ENCODE measurements at places on chromosomes 7 and 10.

- DNase-seq, result no peak
Measured at GRCh38 chr7:159057647-159058046, 87.0 kb downstream of the VIPR2 start.

GRCh38 chr10:47183704-47184041 is 116.3 kb upstream of the GDF10 start:
- DNase-seq, result no peak

DNA sequence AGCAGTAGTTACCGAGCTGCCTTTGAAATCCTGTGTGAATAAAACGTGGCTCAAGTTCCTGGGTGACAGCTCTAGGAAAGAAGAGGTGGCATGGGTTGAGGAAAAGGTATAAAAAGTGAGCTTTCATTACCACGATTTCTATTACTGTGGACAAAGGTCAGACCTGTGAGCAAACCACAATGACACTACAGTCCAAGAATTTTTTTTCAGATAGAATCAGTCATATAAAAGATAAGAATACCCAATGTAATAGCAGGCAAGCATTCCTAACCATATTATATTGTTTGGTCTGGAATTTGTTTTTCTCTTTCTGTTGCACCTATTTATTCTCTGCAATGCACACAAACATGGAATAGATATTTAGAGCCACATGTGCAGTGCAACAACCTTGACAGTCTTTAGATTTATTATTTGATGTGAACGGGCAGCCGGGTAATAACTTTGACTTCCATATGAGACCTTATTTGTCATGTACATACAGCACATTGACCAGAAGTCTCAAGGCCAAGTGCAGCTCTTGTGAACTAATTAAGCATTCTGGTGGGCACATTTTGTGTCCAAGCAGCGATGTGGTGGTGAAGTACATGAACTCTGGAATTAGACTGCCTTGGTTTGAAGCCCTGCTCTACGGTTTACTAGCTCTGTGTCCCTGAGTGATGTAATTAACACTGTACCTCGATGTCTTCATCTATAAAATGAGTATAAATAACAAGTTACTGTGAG is 156.8 kb downstream of the NRCAM start:
- DNase-seq, result no peak

GRCh38 chr7:137366995-137367394 is 23.5 kb upstream of the PTN start:
- no peak for DNase-seq

DNA sequence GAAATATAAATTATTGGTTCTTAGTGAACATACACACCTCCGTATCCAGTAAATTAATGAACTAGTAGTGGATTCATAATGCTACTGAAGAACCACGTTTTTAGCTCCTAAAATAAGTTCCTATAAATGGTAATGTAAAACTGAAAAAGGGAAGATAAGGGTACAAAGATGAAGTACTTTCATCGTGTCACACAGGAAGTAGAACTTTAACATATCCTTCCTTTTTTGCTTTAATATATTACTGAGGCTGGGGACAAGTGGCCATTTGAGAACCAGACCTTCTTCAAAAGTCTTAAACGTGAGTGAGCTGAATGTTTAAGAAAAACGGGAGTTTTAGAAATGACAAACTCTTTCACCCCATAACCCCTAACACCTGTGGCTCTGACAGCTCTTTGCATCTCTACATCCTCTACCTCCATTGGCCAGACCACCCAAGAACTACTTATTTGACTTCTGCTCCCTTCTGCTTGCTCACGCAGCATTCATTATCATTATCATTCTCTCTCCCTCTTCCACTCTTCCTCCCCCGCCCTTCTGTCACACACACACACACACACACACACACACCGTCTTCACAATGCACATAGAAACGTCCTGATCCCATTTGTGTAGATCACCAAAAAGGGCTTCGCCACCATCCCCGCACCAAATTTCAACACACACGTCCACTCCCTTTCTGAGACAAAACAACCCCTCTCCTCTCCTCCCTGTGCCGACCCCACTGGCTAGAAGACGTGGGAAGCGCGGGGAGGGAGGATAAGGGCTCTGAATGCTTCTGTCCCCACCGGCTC is 677 bp downstream of the SKAP2 start:
- DNase-seq, result no peak

DNA sequence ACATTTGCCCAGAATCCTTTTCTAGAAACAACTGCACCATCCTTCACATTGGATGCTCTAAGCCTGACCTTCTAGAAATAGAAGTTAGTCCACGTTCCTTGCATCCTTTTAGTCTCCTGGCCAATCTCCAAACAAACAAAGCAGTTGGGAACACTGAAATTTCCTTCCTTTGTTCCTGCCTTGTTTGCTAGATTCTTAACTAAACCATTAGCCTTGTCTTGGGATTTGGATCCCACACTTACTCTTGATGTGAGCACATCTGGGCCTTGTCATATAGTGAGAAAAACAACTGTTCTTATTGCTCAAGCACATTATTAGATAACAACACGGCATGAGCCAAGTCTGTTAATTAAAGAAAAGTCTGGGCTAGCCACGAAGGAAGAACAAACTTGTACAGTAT is 319.3 kb upstream of the GHITM start:
- DNase-seq, result no peak

DNA sequence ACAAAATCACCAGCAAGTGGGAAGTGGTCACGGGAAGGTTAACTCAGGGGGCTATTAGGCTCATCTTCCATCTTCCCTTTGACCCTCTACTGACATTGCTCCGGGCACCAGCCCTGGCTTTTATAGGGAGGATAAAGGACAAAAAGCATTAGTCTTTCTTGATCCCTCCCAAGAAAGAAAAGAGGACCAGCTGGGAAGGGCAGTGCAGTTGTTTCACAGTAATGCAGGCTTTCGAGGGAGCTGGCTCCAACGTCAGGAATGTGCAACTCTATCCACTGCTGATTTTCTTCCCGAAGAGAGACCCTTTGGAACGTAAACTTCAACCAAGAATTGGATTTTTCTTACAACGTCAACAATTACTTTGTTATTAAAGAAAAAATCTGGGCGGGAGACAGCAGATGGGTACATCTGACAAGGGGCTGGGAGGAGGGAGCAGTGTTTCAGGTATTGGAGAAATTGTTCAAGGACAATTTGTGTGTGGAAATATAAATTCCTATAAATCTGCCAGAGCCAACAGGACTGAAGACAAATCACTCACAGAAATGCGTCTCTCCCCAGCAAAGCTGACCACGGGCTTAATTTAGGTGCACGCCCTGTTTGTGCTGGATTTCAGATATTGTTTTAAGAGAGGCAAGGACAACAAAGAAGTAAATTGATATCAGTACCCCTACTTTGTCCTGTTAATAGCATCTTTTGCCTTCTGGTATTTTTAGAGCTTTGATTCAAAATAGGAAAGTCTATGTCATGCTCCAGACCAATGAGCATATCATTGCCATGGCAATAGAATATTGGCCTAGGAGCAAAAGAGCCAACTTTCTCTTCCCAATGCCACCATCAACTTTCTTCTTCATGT is 23.4 kb upstream of the ARID5B start:
- no peak for DNase-seq

GRCh38 chr7:42763137-42763551 is 148.7 kb downstream of the C7orf25 start:
- no peak for DNase-seq

DNA sequence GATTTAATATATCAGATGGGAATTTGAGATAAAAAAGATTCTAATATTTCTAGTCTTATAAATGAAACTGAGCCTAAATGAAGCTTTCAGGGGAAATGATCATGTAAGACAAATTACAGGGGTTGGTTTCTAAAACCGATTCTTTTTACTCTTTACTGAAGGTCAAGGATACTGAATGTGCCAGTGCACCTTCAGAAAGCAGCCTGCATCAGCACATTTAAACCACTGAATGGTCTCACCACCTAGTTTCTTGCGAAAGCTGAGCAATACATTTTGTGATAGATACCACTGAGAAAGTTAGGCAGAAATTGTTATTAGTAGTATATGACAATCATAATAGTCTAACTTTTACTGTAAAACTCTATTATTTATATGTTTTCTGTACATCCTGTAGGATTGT is 180.7 kb downstream of the PCDH15 start:
- no peak for DNase-seq

DNA sequence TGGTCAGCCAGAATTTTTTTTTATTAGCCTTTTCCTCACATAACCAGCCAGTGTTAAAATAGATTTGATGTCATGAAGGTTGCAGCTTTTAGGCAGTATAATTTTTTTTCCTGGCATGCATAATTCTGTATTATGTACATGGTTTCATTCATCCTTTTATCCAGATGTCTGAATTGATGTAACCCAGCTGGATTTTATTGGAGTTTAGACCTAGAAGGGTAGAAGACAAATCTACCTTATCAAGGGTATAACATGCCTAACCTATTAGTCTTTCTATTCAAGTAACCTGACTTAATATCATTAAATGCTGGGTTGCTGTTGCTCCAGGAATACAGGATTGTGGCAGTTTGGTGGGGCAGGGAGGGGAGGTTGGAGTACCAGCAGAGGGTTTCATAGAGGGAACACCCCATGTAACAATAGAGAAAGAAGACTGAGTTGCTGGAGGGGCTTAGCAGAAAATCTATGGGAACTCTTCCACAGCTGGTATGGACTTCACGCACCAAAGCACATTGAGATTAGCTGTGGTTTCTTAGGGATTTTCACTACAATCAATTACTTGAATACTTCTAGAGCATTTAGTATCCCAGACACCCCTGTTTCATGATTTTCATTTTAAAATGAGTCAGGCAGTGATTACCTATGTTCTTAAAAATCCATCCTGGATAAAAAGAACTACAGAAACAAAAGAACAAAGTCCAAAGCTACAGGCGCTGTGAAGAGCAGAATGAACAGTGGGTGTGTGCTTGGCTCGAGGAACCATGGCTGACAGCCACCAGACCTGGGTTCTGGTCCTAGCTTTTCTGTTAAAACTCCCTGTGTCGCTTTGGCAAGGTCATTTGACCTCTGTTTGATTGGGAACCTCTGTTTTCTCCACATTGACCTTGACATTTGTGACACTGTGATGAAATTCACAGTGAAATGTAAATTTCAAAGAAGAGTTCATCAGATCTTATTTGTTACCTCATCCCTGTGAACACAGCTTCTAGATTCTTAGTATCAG is 93.5 kb downstream of the CREM start:
- peak; percentile 33 for DNase-seq

- no peak for DNase-seq
Measured at GRCh38 chr10:26733750-26734568, 36.5 kb downstream of the PDSS1 start.

- no peak for DNase-seq
Measured at GRCh38 chr10:47336387-47337134, 11.6 kb upstream of the RBP3 start.

DNA sequence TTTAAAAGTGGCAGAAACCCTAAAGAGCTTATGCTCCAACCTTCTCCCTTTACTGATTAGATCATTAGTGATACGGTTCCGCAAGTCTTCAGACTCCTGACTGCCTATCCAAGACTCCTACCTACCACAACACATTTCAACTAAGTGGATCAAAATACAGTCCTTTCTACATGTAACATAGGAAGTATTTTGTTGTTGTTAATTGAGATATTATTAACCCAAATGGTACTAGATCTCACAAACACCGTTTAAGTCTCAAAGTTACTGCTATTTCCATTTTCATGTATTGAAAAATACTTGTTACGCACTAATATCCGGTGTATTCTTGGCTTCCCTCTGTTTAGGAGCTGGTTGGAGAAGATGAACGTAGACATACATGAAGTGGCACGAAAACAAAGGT is 1.1 kb downstream of the FAM237B start:
- no peak for DNase-seq

DNA sequence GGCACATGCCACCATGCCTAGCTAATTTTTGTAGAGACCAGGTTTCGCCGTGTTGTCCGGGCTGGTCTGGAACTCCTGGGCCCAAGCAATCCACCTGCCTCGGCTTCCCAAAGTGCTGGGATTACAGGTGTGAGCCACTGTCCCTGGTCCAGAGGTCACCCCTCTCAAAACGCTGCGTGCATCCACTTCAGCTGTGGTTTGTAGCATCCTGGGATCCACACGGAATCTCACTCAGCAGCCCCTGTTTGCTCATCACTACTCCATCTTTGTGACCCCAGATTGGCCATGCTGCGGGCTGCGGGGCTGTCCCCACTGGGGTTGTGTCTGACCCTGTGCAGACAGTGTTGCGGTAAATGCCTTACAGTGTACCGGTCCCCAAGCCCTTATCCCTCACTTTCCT is 3.5 kb downstream of the INPP5A start:
- no peak for DNase-seq

DNA sequence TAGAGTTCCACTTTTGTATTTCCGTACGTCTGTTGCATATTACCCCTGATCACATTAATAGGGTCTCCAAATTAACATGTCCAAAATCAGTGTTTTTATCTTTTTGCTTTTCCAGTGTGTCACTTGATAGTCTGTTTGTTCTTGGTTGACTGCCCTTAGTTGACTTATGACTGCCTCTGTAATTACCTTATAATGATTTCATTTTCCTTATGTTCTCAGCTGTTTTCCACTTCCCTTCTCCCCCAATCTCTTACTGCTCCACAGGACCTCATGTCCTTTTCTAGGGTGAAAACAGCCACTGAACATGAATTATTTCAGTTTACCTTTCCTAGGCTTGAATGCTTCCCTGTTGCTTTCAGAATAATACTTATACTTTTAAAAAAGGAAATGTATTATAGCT is 54.7 kb downstream of the MAPK8 start:
- no peak for DNase-seq

- peak; percentile 59 for DNase-seq
Measured at GRCh38 chr10:17910125-17910789, 41.5 kb upstream of the SLC39A12 start.

DNA sequence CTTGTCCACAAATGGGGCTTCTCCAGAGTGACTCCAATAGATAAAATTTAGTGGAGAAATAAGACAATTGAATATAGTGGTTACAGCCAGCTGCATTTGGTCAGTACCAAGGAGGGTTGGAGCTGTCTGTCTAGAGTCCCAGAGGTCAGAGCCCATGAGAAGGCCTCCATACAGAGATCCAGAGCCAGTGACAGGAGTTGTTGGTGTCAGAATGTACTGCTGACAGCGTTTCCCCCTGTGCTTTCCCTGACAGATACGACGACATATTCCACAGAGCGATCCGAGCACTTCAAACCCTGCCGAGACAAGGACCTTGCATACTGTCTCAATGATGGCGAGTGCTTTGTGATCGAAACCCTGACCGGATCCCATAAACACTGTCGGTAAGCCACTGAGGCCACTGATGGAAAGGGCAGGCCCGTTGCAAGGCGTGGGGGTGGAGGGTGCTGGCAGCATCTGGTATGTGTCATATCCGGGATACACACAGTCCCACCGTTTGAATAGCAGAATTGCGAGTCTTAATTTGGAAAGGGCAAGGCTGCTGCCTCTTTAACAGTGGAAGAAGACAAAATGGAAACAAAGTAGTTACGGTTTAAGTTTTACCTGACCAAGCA is 483.6 kb downstream of the NRG3 start:
- no peak for DNase-seq

Data from WERI-Rb-1 (cell line).